ENCODE measurements at places on chromosomes 4 and X. TPM values are rescaled to one million over a fixed set of nuclear protein-coding genes. Genes with fewer than 3 reads are reported as not detected.

The ATP1B4 gene
- total RNA-seq: not detected

DNA sequence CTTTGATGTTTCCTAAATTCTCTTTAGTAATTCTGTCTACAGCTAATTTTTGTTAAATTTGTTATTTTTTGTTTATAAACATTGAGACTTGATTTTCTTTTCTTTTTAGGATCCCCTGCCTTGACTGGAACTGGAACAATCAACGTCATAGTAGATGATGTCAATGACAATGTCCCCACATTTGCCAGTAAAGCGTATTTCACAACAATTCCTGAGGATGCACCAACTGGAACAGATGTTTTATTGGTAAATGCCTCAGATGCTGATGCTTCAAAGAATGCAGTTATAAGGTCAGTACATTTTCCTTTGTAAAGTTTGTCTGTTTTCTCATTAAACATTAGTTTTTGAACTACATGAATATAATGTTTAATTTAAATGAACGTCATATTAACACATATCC lies 119.4 kb downstream of the FAT4 start:
- H3K27ac ChIP-seq: no peak overlapping the region
- peaks cover 7% of the 10 kb centered on the region for H3K4me1 ChIP-seq
- peaks cover 7% of the 10 kb centered on the region for H3K36me3 ChIP-seq
- no peaks in the 10 kb centered on the region for H3K27me3 ChIP-seq
- no peak for DNase-seq
- no peak overlapping the region for H3K4me3 ChIP-seq

DNA sequence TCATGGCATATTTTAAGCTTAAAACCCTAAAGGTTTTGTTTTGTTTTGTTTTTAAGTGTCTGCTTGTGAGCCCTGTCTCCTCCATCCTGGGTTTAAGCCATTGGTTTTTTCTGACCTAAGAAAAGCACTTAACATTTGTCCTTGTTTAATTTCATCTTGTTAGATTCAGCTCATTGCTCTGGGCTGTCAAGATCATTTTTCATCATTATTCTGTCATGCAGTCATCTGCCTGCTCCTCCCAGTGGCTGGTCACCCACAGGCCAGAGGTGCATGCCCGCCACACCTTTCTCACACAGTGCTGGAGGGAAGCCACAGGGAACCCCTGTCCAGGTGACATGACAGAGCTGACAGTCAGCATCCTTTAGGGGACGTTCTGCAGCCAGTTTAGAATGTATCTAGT lies 11.7 kb upstream of the REELD1 start:
- H3K4me1 ChIP-seq: no peaks in the 10 kb centered on the region
- no peak overlapping the region for H3K4me3 ChIP-seq
- DNase-seq: no peak
- H3K27me3 ChIP-seq: no peaks in the 10 kb centered on the region

GRCh38 chr4:54745031-54745770 lies 87.4 kb downstream of the KIT start:
- no peaks in the 10 kb centered on the region for H3K36me3 ChIP-seq
- DNase-seq: no peak
- H3K27ac ChIP-seq: no peak overlapping the region
- no peak overlapping the region for H3K4me3 ChIP-seq

The NXF2B gene
- not detected for total RNA-seq

- H3K36me3 ChIP-seq: no peaks in the 10 kb centered on the region
- peak overlapping the region; percentile 29 for H3K4me3 ChIP-seq
- H3K27me3 ChIP-seq: no peaks in the 10 kb centered on the region
- peak; percentile 91 for DNase-seq
- peak overlapping the region; percentile 92 for H3K27ac ChIP-seq
Observed at GRCh38 chr4:180560896-180561295, 1682.3 kb upstream of the TENM3 start.
